Endodermal cell (in vitro differentiated cells): ENCODE measurements at places on chromosomes 11 and 22.

DNA sequence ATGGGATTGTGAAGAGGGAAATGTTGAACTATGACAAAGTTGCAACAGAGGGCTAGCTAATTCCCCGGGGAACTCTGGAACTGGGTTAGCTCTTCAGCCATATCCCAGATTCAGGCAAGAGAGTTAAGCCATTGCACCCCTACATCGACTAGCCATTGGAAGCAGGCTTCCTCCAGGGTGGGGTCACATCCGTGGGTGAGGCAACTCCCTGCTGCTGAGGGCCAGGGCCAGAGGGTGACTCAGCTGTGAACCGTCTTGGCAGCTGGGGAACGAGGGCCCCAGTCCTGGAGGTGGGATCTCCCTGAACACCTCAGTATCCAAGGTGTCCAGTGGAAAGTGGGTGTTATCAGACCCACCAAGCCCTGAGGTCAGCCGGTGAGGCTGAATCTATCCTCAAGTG, 41.1 kb downstream of the RPS6KA4 start:
- DNase-seq = peak; percentile 29

GRCh38 chr11:32316232-32316631, 119.1 kb downstream of the WT1 start:
- DNase-seq = no peak

- no peak for DNase-seq
Observed at GRCh38 chr11:95715777-95716241, 73.8 kb downstream of the FAM76B start.

- peak; percentile 84 for DNase-seq
Observed at GRCh38 chr22:44003405-44004103, 20.5 kb upstream of the PARVB start.

DNA sequence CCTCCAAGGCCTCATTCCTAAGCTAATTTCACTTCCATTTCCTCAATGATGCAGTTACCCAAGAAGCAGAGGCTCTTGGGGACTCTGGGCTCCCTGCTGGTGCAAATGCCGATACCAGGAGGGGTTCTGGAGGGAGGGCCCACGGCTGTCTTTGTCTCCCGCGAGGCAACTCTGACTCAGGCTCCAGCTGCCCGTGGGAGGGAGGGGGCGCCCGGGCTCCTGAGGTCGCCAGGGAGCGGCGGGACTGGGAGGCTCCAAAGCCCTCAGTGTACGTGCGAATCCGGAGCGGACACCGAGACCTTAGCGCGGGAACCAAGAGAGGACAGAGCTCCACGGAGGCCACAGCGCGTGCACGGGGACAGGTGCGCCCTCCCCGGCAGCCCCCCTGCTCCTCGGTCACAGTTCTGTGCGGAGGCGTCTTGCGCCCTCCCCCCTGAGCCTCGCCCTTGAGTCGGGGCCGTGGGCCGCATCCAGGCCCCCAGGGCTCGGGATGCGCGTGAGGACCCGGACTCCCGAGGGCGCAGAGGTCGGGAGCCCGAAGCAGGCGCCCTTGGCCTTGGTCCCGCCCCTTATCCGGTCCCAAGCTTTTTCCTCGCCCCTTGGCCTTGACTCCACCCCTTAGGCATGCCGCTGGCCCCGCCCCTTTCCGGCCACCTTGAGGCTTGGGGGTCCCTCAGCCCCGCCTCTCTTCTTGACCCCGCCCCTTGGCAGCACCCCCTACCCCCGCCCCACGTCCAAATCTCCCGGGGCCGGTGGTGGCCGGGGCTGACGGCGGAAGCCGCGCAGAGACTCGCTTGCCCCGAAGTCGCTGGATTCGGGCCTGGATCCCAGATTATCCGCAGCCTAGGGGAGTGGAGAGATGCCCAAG, 4.7 kb upstream of the SHISA8 start:
- peak; percentile 96 for DNase-seq

- DNase-seq = no peak
Observed at GRCh38 chr22:36381513-36382128, 6.1 kb downstream of the MYH9 start.

DNA sequence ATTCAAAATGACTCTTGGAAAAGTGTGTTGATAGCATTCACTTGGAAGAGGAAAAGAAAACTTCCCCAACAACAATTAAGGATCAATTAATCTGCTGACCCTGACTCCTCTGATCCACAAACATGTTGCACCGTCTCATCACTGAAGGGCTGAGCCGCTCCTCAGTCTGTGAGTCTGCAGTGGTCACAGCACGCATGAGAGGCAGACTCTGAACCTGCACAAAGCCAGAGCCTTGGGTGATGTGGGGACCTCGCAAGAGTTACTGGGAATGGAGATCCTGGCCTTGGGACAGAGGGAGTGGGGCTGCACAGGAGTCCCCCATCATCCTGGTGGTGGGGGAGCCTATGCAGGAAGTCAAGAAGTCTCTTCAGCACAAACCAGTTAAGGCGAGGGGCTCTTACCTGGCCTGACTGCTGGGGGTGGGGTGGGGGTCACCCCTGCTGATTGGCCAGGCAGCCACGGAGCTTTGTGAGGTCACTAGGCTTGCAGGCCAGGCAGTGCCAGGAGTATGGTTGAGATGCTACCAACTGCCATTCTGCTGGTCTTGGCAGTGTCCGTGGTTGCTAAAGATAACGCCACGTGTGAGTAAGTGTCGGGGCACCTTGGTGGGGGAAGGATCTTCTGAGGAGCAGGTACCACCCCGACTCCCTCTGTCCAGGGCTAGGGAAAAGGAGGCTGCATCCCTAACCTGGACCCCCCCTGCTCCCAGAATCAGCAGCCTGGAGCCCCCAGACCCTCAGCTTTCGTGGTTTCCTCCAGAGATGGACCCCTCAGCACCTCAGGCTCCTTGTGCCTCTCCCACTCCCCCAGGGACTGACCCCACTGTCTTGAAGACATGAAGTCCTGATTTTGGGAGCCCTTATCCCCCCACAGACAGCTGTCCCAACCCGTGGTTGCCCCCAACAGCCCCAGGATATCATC, at the start of gene ACR:
Gene ACR, plus strand, starts transcription at position 477 of the 921 bp plus-strand sequence. Its CDS starts 32 bp downstream, at position 509.
- peak; percentile 44 for DNase-seq

DNA sequence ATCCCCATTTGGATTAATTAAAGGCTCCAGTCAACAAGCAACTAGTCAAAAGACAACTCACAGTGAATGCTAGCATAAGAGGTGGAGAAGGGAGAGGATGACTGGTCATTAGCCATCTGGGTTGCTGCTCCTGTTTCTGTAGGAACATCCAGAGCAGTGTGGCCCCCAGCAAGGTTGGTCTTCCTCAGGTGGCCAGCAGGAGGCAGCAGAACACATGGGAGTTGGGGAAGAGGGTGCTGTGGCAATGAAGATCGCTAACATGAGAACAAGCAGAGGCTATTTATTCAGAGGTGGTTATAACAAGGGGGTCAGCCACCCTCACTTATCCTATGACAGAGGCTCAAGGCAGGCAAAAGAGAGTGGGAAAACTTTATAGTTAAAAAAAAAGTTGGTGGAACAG, 21.3 kb downstream of the IZUMO1R start:
- peak; percentile 97 for DNase-seq

- DNase-seq = peak; percentile 84
Observed at GRCh38 chr11:125165111-125165842, 726 bp downstream of the PKNOX2 start.

- peak; percentile 63 for DNase-seq
Observed at GRCh38 chr22:17232406-17232805, 13.2 kb upstream of the ADA2 start.

DNA sequence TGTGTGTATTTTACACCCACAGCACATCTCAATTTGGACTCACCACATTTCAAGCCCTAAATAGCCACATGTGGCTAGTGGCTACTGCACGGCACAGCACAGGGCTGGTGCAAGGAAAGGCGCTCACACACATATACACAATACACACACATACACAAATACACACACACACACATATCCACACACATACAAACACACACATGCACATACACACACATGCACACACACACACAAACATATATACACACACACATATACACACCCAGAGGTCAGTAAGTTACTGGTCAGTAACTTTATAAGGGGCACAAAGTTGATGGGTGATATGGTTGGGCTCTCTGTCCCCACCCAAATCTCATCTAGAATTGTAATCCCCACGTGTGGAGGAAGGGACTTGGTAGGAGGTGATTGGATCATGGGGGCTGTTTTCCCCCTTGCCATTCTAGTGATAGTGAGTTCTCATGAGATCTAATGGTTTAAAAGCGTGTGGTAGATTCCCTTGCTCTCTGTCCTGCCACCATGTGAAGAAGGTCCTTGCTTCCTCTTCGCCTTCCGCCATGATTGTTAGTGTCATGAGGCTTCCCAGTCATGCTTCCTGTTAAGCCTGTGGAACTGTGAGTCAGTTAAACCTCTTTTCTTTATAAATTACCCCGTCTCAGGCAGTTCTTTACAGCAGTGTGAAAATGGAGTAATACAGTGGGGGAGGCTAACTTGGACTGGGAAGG, 37.6 kb upstream of the DKK3 start:
- DNase-seq = no peak

DNA sequence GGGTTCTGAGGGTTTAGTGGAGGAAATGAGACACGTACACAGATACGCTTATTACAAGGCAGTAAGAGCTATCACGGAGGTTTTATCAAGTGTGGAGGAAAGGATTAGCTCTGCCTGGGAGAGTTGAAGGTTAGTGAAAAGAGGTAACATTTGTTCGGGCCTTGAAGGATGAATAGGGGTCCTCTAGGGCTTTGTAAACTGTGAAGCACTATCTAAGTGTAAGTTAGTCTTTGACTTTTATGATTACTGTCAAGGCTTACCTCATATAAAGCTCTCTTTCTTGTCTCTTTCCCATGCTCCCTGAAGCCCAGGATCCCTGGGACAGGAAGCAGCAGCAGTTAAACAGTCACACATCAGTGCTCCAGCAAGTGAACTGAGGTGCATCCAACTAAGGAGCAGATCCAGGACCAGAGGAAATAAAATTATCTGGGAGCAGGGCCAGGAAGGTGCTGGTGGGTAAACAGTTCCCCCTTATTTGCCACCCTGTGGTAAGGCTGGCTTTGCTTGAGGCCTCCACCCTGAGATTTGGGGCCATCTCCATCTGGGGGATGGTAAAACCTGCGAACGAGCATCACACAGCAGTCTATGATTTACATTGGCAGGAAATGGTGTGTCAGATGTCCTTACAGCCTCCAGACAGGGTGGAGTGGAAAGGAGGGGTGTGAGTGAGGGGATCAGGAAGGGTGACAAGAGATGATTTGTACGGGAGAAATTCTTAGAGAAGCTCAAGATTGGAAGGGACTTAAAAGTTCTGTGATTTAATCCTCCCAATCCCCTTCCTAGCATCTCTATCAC, 27.2 kb downstream of the GVQW3 start:
- peak; percentile 47 for DNase-seq

DNA sequence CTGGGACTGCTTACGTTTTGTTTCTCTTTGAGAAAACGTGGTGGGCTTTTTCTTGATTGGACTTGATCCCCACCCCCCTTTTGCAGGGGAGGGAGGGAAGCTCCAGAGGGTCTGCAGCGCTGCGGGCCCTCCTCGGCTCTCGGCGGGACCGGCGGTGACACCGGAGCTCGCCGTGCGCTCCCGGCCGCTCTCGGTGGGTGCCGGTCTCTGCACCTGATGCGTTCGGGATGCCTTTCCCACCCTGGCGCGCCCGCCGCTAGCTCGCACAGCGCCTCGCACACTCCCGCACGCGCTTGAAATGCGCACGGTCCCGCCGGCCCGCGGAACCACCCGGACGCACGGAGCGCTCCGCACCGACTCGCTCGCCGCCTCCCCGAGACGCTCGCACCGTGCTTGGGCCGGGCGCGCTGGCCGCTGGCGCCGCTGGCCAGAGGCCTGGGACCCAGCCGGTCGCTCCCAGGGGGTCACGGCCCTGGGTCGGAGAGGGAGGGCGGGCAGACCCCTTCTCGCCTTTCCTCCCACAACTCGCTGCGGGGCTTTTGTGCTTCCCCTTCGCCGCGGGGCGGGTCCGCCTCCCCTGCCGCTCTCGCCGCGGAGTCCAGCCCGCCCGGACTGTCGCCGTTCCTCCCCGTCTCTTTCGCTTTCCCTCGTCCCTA, 1.0 kb downstream of the ZBTB16 start:
- peak; percentile 72 for DNase-seq

DNA sequence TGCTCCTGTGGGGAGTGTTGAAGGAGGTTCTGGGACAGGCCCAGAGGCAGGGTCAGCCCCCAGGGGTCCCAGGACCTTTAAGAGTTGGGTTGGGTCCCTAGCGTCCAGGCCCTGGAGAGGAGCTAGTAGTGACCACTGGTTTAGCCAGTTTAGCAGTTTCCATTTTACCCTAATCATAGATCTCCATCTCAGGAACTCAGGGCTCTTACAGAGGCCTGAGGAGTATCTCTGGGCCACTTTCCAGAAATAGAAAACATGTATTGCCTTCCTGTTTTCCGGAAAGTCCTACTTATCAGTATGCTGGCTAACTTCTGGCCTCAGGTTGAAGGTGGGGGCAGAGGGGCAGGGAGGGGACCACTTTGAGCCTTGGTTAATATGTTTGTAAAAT, 13.5 kb downstream of the NCF4 start:
- DNase-seq = no peak

DNA sequence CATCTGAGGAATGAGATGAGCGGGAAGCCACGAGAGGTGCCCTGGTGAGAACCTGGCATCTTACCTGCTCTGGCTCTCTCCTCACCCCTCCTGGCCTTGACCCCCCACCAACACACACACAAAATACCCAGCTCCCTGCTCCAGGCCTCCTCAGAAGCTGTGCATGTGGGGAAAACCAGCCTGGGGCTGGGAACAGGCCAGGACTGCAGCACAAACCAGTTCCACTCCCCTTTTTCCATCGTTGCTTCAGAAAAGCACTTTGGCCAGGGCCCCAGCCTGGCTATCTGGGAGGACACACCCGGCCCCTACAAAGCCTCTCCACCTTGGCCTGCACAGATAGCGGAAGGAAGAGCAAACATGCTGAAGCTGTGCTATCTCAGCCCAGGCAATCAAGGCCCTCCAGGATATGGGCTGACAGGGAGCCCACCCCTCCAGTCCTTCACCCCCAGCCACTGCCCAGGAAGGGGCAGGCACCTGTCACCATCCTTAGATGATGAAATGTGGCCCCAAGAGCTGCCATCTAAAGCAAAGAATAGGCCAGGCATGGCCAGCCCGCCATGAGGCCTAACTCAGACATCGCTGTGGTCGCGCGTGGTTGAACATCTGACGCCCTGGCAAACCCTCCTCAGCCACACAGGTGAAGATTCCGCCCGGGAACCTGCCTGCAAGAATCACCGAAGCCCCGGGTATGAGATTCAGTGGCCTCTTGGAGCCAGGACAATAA, 35.4 kb downstream of the PISD start:
- peak; percentile 45 for DNase-seq

- no peak for DNase-seq
Observed at GRCh38 chr11:81886406-81887075, 847.1 kb downstream of the FAM181B start.

DNA sequence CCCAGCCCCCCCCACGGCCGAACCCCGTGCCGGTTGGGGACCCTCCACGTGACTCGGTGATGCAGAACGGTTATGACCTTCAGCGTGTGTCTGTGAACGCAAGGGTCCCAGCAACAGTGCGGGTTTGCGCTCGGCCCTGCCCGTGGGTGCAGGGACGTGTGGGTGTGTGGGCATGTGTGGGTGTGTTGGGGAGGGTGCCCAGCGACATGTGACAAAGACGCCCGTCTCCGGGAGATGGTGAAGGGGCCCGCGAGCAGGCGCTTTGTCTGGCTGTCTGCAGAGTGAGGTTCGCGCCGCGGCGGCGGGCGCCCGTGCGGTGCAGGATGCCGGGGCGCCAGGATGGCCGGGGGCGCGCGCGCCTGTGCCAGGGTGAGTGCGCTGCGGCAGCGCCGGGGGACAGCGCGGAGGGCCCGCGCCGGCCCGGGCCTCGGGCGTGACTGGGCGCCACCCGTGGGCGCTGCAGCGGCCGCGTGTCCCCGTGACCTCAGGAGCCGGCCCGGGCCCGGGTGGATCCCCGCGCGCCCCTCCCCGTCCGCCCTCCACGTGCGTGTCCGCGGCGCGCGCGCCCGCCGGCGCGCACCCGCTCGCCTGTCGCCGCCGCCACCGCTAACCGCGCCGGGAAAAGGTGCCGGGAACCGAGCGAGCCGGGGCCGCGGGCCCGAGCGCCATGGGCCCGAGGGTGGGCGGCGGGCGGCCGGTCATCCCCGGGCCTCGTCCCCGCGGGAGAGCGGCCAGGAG, at the start of gene LRFN4:
Gene LRFN4, plus strand, starts transcription at position 569 of the 738 bp plus-strand sequence. CDS start 681 bp downstream, outside the sequence.
- no peak for DNase-seq
